Epithelial cell of prostate (primary cell): ENCODE measurements at places on chromosomes 12 and 14.
A peak's percentile ranks its signal among the peaks of the same experiment; 100 is the strongest.

DNA sequence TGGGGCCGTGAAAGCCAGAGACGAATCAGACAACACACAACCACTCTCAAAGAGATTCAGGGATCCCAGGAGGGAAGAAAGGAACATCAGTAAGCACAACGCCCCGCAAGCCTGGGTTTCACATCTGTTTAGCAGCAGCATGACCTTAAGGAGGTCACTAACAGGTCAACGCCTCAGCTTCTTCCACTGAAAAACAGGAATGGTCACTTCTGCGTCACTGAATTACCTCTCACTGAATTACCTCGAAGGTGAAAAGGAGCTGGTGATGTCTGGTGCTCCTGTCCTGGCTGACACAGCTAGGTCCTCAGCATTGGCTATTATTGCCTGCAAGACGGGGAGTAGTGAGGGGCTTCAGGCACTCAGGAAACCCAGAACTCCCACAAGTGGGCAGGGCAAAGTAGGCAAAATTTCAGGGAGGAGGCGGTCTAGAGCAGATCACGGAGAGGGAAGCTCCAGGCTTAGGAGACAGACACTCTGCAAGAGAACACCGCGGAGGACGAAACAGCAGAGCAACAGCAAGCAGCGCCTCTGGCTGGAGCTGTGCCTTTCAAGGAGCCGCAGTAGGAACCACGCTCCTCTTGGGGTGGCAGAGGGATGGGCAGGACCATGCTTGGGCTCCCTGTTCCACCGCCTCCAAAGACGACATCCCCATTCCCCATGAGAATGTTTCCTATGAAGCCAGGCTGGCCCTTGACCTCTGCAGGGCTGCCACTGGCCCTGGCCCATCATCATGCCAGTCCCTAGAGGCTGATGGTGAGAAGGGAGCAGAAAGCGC is 108.4 kb downstream of the SINHCAF start:
- no peak for DNase-seq

DNA sequence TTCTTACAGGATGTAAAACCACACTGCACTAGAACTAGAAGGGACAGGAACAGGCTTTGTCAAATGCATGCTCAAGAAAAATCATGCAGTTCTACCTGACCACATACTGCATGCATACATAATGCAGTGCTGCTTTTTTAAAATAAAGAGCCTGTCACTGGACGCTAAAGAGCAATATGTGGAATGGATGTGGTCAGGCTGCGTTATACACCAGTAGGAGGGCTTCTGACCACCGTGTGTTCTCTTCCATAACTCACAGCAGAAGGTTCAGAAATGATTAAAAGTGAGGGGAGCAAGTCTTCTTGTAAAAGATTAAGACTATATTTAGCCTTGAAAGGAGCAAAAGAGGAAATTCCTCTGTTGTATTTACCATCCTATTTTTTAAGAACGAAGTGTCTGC is 392.0 kb downstream of the EMP1 start:
- no peak for DNase-seq

- no peak for DNase-seq
Measured at GRCh38 chr14:72863216-72864006, 30.5 kb downstream of the DPF3 start.

DNA sequence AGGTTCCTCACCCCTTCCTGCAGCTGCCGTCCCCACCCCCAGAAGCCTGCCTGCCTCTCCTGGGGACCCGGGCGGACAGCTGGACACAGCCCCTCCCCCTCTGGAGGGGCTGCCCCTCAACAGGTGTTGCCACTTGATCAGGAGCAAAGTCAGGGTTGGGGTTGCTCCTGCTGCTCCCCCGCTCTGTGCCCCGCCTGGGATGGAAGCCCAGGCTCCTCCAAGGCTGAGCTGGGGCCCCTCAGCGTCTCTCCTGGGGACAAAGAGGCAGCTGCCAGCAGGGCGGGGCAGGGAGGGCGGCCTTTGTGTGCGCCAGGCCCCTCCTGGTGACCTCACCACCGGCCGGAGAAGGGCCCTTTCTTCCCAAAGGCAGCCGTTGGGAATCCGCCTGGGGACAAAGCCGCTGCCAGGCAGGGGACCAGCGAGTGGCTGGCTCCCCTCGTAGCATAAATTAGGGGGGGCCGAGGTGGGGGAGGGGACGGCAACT is 13.7 kb downstream of the TRMT61A start:
- DNase-seq = no peak

DNA sequence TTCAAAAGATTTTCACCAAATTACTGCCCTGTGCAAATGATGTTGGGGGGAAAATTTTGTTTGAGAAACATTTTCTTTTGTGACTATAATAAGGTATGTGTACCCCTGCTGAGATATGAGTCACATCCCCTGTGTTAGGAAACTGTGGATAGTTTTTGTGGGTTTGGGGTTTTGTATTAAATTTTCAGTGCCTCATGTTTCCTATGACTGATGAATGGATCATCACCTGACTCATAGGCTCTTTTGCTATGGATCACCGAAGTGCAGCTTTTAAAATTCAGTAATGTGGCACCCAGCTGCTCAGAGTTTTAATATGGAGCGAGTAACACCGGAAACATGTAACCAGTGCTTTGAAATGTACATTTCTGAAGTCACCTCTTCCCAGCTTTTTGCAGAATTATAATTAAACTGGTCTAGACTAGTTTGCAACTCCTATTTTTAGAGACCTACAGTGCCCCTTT is 167.4 kb upstream of the HMGA2 start:
- DNase-seq = peak; percentile 81

GRCh38 chr12:65814038-65814437 is 10.2 kb upstream of the HMGA2 start:
- no peak for DNase-seq

- no peak for DNase-seq
Measured at GRCh38 chr14:69093631-69094421, 59.1 kb downstream of the DCAF5 start.

DNA sequence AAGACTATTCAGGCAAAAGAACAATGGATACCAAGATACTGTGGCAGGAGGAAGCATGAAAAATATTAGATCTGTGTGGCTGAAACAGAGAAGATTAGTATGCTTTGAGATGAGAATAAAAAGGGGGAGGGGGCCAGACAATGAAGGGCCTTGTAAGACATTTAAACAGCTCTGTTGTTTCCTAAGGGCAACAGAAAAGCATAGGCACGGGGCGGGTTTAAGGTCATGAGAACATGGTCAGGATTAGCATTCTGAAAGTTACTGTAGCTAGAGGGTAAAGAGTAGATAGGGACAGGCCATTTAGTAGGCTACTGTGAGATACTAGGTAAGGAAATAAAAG is 18.6 kb downstream of the INTS13 start:
- DNase-seq = no peak

DNA sequence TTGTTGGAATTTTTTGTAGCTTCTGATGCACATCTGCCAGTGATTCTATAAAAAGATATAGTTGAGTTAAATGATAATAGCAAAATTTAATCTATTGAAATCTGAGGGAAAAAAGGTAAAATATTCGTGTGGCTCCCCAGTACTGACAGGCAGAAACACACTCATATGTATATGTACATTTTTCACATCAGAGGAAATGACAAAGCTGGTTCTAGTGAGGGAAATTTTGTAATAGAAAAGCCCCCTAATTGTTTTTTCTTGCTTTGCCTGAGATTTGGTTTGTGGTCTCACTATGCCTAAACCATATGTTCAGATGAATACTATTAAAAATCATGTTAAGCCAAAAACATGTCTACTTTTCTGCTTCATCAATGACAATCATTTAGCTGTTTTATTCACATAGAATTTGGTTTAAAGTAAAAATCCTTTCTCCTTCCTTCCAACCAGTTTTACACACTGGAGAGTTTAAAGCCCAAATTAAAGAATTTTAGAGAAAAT is 203.5 kb downstream of the ANO6 start:
- no peak for DNase-seq

DNA sequence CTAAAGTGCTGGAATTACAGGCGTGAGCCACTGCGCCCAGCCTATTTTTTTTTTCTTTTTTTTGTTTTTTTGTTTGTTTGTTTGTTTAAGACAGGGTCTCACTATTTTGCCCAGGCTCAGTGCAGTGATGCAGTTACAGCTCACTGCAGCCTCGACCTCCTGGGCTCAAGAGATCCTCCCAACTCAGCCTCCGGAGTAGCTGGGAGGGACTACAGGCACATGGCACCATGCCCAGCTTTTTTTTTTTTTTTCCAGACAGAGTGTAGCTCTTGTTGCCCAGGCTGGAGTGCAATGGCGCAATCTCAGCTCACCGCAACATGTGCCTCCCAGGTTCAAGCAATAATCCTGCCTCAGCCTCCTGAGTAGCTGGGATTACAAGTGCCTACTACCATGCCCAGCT is 5.8 kb upstream of the ITFG2 start:
- no peak for DNase-seq

GRCh38 chr12:12017135-12017581 is 53.6 kb upstream of the BCL2L14 start:
- DNase-seq = no peak

GRCh38 chr14:76080471-76080870 is 71.3 kb upstream of the GPATCH2L start:
- no peak for DNase-seq

- no peak for DNase-seq
Measured at GRCh38 chr14:101559624-101560533, 1.4 kb upstream of the DIO3 start.

- no peak for DNase-seq
Measured at GRCh38 chr14:50272498-50272897, 39.5 kb downstream of the L2HGDH start.

GRCh38 chr12:57755454-57756372 is 810 bp downstream of the MARCHF9 start:
- no peak for DNase-seq

GRCh38 chr12:4855121-4855924 is 54.4 kb upstream of the KCNA1 start:
- DNase-seq = no peak

DNA sequence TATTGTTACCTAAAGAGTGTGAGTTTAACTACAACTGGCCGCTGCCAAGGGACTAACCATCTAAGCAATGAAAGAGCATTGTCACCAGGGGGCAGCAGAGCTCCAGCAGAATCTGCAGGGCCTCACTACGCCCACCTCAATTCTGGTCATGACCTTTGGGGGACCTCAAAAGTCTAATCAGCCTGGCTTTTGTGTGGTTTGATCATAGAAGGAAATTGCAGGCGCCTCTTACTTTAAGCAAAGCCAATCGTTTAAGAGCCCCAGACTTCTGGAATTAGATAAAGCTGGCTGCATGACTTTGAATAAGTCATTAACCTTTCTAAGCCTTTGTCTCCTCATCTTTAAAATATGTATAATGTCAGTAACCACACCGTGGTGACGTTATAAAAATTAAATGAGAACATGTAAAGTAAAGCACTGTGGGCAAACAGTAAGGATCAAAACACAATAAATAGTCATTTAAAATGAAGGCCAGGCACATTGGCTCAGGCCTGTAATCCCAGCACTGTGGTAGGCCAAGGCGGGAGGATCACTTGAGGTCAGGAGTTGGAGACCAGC is 58.6 kb downstream of the TBX3 start:
- no peak for DNase-seq

- DNase-seq = no peak
Measured at GRCh38 chr12:33724867-33725266, 285.2 kb upstream of the SYT10 start.

- DNase-seq = no peak
Measured at GRCh38 chr12:93836620-93837260, 159.6 kb downstream of the CRADD start.

GRCh38 chr12:20487519-20487918 is 119.2 kb downstream of the PDE3A start:
- no peak for DNase-seq

- DNase-seq = no peak
Measured at GRCh38 chr14:67710209-67710608, 8.5 kb downstream of the RDH12 start.

- DNase-seq = no peak
Measured at GRCh38 chr12:31584782-31585181, 6.2 kb downstream of the DENND5B start.

- DNase-seq = no peak
Measured at GRCh38 chr12:49232940-49233841, 31.7 kb upstream of the TUBA1C start.

DNA sequence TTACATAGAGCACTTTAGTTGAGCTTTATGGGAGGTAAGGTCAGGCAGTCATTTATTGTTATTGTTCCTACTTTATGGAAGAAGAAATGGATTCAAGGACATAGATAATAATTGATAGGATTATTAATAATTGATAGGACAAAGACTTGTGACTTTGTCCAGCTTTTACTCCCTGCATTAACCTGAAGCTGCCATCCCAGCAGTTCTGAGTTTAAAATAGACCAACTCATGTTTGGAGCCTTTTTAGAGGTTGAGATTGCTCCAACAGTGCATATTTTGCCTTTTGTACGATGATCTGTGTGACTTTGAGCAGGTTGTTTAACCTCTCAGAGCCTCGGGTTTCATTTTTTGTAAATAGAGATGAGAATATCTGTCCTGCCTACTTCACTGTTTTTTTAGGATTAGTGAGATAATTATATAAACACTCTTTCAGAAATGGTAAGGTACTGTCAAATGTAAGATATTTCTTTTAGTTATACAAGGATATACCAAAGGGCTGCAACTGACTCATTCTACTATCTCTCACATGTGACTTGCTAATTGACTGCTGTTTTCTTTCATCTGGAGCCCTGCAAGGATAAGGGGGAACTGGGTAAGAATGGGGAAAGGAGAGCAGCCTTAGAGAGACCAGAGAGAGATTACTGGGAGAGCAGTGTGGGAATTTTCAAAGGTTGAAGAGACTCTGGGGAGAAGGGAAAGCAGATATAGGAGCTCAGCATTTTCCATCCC is 15.3 kb downstream of the WDR20 start:
- DNase-seq = no peak

DNA sequence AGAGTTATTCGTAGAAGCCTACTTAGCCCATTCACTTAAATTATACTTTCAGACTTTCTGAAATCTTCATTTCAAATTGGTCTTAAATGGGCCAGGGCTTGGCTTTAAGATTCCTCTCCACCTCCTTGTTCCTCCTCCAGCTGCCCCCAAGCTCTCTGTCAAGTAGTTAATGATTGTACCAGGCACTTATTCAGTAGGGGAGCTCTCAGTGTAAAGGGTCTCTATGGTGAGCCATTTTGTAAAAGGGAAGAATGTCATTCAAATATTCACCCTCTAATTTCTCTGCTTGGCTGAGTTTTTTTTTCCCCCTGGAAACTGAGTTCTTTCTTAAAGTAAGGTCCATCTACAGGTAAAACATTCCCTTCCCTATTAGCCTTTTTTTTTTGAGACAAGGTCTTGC is 96.6 kb downstream of the SUDS3 start:
- no peak for DNase-seq

GRCh38 chr12:97597031-97597751 is 134.6 kb downstream of the RMST start:
- DNase-seq = no peak

DNA sequence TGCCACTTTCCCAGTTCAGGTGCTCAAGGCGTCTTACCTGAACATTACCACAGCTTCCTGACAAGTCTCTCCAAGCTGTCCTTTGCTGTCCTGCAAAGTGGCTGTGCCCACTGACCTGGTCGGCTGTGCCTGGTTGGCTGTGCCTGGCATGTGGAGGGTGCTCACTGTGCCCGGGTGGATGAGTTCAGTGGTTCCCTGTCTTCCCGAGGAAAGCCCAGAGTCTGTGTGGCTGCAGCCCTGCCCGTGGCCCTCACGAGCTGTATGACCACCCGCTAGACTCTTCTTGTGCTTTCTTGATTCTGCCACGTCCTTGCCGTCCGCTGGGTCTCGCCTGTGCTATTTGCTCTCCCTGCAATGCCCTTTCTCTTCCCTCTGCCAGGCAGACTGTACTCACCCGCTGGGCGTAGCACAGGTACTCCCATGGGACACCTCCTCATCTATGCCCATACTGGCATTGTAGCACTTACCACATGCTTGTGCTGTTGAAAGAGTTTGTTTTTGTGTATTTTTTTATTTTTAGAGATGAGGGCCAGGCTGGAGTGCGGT is 95.9 kb downstream of the TSPAN9 start:
- DNase-seq = no peak

GRCh38 chr12:12874029-12874428 is 17.3 kb upstream of the GPRC5A start:
- DNase-seq = no peak
